Brain microvascular endothelial cell (primary cell): ENCODE measurements at places on chromosomes 16 and 17.
A peak's percentile ranks its signal among the peaks of the same experiment; 100 is the strongest.

- DNase-seq: no peak
Measured at GRCh38 chr16:56763291-56763916, 33.5 kb downstream of the NUP93 start.

DNA sequence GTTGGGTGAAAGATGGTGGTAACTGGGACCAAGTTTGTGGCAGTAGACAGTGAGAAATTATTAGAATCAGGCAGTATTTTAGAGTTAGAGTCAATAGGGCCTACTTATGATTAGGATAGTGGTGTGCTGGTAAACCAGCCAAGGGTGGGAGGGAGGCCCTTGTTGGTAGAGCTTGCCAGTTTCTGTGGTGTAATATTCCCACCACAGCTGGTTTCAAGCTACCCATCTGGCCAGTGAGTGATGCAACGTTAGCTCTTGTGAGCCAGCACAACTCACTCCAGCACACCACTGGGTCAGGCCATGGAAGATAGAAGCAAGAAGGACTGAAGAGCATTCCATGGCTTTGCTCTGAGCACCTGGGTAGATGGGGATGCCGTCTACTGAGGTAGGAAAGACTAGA, 34.9 kb downstream of the GNAO1 start:
- no peak for DNase-seq

GRCh38 chr16:54431041-54431996, 144.7 kb upstream of the IRX3 start:
- no peak for DNase-seq

DNA sequence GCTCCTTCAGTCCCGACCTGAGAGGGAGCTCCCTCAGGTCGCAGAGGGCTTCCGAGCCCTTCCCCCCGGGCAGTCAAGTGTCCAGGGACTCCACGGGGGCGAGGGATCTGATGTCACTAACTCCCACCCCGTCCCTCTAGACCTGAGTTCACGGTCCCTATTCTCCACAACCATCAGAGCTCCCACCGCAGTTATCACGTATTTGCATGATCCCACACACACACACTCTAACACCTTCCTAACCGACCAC, 3.7 kb upstream of the PER1 start:
- no peak for DNase-seq

- DNase-seq: no peak
Measured at GRCh38 chr16:51876934-51877333, 670.0 kb downstream of the TOX3 start.

- no peak for DNase-seq
Measured at GRCh38 chr17:6072611-6073010, 2.4 kb downstream of the WSCD1 start.

DNA sequence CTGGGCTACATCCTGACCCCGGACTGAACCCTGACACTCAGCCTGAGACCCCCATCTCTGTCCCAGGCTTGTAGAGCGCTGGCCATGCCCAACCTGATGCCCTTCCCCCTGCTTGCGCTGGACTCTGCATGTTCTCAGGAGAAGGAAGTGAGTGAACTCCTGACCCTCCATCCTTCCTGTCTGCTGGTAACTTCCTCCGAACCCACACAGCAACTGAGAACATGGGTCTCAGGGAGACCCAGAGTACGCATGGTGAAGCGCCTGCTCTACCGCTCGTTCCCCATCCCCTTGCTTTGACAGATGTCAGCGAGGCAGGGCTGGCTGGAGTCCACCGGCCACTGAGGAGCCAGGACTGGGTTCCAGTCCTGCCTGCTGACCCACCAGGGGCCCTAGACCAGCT, 6.1 kb downstream of the CAMKK1 start:
- DNase-seq: no peak

GRCh38 chr16:67672306-67672705, 5.7 kb downstream of the C16orf86 start:
- DNase-seq: no peak

- DNase-seq: no peak
Measured at GRCh38 chr17:59627274-59627673, 7.6 kb downstream of the CLTC start.

GRCh38 chr17:18257982-18258355, 569 bp downstream of the FLII start:
- DNase-seq: peak; percentile 49

DNA sequence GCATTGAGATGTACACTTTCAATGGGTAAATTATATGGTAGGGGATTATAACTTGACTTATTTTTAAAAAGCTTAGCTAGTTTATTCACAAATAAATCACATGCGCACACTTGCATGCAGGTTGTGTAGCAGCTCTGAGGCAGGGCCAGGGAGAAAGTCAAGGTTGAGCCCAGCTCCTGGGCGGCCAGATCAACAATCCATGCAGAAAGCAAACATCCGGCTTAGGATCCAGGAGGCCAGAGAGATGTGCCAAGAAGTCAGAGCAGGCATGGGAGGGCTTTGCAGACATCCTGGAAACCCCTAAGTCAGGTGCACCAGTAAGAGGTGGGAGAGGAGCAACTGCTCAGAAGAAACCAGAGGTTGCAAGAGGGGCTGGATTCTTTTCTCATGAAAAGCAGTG, 186.5 kb downstream of the AXIN2 start:
- DNase-seq: no peak
